ENCODE measurements at places on chromosomes 12 and 14. TPM values are rescaled to one million over a fixed set of nuclear protein-coding genes. Genes with fewer than 3 reads are reported as not detected.

GRCh38 chr14:85853996-85854526 is 324.1 kb downstream of the FLRT2 start:
- no peak for DNase-seq

- no peak for DNase-seq
These were observed 9.1 kb downstream of the HEATR5A start for GRCh38 chr14:31411218-31411727.

- DNase-seq = peak; percentile 11
These were observed 259.6 kb upstream of the ALG10B start for GRCh38 chr12:38056701-38057689.

GRCh38 chr14:57746563-57746962 is 119.3 kb downstream of the SLC35F4 start:
- DNase-seq = no peak

DNA sequence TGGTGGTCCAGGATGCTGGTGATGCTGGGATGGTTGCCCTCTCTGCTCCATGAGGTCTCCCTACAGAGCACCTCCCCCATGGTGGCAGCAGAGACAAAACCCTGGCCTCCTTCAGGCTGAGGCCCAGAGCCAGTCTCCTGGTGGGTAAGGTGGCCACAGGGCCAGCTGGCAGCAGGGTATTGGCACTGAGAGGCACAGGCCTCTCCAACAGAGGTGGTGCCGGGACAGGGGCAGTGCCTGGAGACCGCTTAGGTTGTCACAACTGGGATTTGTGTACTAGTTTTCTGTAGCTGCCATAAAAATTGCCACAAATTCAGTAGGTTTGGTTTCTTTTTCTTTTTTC is 6.1 kb upstream of the MTA1 start:
- DNase-seq = peak; percentile 24

The PTPRO gene
- 0.15 TPM for total RNA-seq

DNA sequence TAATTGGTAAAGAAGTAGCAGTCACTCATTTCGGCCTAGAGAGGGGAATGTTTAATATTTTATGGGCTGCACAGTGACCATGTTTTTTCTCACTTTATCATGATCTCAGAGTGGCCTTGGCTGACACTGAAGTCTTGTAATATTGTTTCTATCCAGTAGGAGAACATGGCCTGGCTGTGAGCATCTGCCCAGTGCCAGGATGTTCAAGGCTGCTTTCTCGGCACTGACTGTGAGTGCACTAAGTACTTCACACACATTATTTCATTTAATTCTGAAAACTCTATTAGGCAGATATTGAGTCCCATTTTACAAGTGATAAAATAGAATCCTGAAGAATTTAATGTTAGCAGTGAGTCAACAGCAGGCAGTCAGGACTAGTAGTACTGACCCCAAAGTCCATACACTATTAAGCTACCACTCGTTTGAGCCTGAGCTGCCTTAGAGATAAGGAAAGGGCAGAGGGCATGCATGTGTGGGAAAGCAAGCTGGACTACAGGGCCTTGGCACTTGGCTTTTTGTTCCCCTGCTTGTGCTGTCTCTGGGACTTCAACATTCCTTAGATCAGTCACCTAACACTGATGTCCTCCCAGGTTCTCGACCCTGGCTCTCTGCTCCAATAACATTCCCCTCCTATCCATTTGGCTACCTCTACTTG is 42.2 kb upstream of the APPL2 start:
- no peak for DNase-seq

GRCh38 chr12:113351089-113351488 is 7.3 kb upstream of the PLBD2 start:
- no peak for DNase-seq

The PROX2 gene
- total RNA-seq = not detected

DNA sequence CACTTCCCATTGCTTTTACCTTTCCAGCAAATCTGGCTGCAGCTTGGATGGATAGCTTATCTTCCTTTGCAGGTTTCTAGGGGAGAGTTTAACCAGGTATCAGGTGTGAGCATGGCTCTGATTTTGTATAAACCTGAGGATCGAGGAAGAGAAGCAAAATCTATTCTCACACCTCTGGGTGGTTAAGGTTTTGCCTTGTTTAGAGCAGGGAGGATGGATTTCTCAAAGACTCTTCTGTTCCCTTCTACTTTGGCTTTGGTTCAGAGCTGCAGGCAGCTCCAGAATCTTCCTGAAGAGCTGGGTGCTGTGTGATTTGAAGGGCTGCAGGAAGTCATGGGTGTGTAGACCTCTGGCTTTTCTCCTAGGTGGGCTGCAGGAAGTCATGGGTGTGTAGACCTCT is 1.7 kb downstream of the JDP2 start:
- no peak for DNase-seq

GRCh38 chr14:44914849-44915248 is 46.9 kb downstream of the KLHL28 start:
- DNase-seq = no peak

The DIO2 gene
- total RNA-seq = 0.53 TPM

The PPP2R5E gene
- 13.2 TPM for total RNA-seq

- DNase-seq = no peak
These were observed 38.9 kb downstream of the DMAC2L start for GRCh38 chr14:50350975-50351374.

The SERPINA1 gene
- 27.3 TPM for total RNA-seq

- DNase-seq = no peak
These were observed 103.3 kb downstream of the ADCK1 start for GRCh38 chr14:77903221-77903620.

- DNase-seq = no peak
These were observed 181.9 kb downstream of the PAH start for GRCh38 chr12:102735104-102735503.

The CYP27B1 gene
- not detected for total RNA-seq

The CATSPERB gene
- total RNA-seq = not detected

DNA sequence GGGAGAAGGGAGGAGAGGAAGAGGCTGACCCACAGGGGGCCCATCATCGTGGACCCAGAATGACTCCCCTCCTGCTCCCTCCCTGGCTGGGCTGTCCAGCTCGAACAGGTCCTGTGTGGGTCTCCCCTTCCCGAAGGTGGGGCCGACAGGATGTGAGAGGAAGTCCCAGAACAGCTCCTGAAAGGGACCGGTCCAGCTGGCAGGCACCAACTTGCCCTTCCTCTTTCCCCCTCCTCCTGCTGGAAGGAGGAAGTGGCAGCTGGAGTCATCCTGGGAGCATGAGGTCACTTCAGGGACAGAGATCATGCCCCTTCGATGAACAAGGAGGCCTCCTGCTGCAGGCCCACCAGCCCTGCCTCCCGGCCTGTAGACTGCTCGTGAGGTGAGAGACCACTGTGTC is 35.0 kb upstream of the BEGAIN start:
- peak; percentile 15 for DNase-seq

- DNase-seq = no peak
These were observed 73.5 kb upstream of the BCL11B start for GRCh38 chr14:99345472-99345871.

GRCh38 chr12:108816652-108817335 is 40.6 kb downstream of the SSH1 start:
- DNase-seq = no peak

The TRIM9 gene
- 0.33 TPM for total RNA-seq

GRCh38 chr14:26597071-26597588 is 703 bp downstream of the NOVA1 start:
- no peak for DNase-seq

- DNase-seq = peak; percentile 42
These were observed 42.0 kb downstream of the LTBP2 start for GRCh38 chr14:74569806-74570591.

DNA sequence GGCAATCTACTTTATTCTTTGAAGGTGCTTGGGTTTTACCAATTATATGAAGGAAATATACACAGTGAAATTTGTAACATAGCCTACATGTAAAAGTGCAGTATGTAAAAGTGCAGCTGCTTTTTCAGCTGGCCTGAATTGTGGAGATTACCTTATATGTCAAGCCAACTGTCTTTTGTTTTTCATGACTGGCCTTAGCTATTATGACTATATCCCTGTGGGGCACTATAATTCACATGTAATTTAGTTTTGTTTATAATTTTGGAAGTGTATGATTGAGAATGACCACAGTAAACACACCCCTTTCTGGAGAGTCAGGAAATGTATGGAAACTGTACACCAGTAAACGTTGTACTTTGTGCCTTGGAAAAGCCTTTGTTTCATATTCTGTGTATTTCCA is 435.0 kb upstream of the STXBP6 start:
- no peak for DNase-seq

DNA sequence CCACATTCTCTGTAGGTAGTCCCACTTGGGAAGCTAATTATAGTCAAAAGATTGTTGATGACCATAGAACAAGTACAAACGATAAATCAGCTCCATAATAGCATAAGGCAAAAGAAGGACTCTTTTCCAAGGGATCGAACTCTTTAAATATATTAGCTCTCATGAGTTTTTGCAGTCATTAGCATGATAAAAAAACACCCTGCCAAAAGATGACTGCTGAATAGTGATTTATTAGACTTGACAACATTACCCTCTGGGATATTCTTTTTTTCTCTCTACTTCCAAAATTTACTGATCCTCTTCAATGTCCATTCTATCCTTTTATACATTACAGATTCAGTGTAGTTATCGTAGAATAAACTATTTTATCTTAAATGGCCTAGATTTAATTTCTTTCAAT is 14.2 kb downstream of the EPYC start:
- DNase-seq = no peak

The PTCSC3 gene
- not detected for total RNA-seq

The GCH1 gene
- 1.1 TPM for total RNA-seq

The TMCC3 gene
- not detected for total RNA-seq

The KLHL33 gene
- total RNA-seq = not detected

The SDR9C7 gene
- total RNA-seq = not detected

- no peak for DNase-seq
These were observed 819.7 kb downstream of the TMEM121 start for GRCh38 chr14:106346084-106346483.

DNA sequence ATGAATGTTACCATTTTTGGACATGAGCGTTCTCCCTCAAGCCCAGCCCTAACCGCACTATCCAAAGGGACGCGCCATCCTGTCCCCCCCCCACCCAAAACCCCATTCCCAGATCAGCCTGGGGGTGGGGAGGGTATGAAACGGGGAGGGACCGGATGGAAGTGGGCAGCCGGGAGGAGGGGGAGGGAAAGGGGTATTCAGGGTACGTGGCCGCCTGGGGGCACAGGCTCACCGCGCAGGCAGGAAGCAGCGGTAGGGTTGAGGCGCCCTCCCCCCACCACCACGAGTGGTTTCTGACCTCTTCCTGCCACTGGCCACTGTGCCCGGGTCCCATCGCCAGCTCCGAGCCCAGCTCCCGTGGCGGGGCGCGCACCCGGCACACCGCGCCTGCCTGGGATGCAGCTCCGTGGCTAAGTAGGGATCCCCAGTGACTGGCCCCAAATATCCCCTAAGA is 1.4 kb downstream of the ACTN1 start:
- DNase-seq = peak; percentile 90

DNA sequence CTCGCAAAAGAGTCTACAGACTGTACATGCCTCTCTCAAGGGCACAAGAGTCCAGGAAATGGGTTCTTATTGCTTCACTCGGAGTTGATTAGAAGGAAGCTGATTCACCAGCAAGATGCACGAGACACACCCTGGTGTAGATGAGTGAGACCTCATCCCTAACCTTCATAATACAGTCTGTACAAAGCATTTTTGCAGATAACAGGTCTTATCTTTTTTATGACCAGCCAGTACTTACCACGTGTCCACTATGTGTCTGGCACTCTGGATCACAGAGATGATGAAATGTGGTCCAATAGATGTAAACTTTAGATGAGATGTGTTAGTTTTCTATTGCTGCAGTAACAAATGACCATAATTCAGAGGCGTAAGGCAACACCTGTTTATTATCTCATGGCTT is 53.4 kb upstream of the PWP1 start:
- no peak for DNase-seq

DNA sequence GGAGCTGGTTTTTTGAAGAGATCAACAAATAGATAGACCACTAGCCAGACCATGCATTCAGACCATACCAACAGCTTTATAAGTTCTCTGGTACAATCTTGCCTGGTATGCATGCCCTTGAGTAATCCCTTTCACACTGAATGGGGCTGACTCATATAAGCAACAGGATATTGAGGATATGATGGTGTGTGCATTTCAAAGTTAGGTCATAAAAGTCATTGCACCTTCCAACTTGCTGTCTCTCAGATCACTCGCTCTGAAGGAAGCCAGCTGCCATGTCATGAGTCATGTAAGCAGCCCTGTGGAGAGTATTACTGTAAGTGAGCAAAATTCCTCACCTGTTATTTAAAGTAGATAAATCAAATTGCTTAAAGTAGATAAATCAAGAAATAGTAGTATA is 45.0 kb upstream of the OR6J1 start:
- peak; percentile 83 for DNase-seq

DNA sequence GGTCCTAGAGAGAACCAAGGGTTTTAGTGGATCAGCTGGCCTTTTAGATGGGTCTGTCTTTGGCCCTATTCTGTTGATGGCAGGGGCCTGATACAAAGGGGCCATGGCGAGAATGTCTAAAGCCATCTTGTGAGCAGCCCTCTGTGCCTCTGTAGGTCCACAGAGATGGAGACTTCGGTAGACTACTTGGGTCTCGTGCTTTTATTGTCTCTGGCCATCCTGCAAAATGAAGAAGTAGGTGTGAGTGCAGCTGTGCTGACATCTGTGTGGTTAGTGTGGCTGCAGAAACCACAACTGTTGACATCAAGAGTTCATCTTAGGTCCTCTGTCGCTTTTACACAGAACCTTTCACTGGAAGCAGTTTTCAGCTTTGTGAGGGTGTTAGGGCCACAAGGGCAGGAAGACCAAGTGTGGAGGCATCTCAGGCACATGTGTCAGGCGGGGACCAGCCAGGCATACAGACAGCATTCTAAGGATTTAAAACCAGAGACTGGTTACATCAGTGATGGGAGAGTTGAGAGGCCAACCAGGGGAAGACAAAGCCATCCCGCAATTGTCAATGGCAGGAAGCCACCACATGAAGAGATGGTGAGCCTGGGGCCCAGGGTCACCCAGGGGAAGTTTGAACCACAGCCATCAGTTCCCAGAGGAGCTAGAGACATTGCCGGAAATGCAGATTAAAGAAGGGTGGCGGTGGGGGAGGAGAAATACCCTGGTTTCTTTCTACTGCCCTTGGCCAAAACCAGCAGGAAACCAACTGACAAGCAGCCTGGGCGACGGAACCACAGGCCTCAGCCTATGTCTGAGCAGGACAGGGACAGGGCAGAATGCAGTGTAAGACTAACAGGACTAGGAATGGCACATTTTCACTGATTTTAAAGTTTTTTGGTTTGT is 13.0 kb upstream of the TPCN1 start:
- no peak for DNase-seq

DNA sequence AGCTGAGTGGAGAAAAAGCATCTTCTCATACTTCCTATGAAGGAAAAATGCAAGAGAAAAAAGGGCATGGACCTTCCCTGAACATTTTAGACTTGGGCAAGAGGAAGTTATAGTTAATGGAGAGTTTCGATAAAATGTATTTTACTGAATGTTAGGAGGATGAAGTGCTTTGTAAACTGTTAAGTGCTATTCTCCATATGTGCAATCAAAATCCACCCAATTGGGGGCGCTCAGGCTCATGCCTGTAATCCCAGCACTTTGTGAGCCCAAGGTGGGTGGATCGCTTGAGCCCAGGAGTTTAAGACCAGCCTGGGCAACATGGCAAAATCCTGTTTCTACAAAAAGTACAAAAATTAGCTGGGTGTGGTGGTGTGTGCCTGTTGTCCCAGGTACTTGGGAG is 1.9 kb upstream of the CNPY2 start:
- DNase-seq = no peak

GRCh38 chr12:132593938-132594358 is 16.4 kb downstream of the LRCOL1 start:
- DNase-seq = peak; percentile 98

The CD163L1 gene
- total RNA-seq = 0.37 TPM

- no peak for DNase-seq
These were observed 27.5 kb downstream of the XRCC3 start for GRCh38 chr14:103687712-103688111.

GRCh38 chr14:105469456-105470349 is 4.9 kb upstream of the CRIP2 start:
- DNase-seq = no peak
